Endothelial cell (in vitro differentiated cells): ENCODE measurements at places on chromosomes 4 and X. TPM values are rescaled to one million over a fixed set of nuclear protein-coding genes. Genes with fewer than 3 reads are reported as not detected.

GLRA2 gene
- total RNA-seq: not detected

CLDN22 gene
- total RNA-seq: not detected

TXK gene
- total RNA-seq: 0.36 TPM

HAUS3 gene
- 16.2 TPM for total RNA-seq

DUSP9 gene
- total RNA-seq: not detected

PPARGC1A gene
- total RNA-seq: 11.4 TPM

SORBS2 gene
- total RNA-seq: 20.0 TPM

CFAP99 gene
- total RNA-seq: not detected

PLS3 gene
- total RNA-seq: 122 TPM

DNA sequence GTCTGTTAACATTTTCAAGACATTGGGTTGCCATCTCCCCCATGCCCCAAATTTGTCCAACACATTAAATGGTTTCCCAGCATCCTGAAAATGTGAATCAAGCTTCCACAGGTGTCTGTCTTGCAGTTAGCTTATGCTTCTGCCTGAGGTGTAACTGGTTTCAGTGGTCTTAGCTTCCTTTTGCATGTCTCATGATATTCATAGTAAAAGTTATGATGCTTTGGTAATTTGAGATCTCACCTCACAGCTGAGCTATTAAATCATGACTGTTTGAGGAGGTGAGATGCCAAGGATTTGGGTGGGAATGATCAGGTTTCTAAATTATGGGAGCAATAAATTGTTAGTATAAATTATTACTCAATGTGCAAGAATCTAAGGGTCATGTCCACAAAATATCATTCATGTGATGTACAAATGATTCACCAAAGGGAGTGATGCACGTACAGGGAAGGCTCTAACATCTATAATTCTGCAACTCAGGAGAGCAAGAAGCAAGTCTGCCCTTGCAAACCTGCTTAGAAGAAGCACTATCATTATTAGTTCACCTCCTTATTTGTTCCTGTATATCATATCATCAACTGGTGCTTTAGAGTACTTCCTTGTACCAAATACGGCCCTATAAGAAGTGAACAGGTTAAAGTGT lies 17.1 kb upstream of the RAI2 start:
- H3K4me1 ChIP-seq: no peaks in the 10 kb centered on the region
- H3K27ac ChIP-seq: no peak overlapping the region
- H3K36me3 ChIP-seq: no peaks in the 10 kb centered on the region
- no peak for DNase-seq
- no peak overlapping the region for H3K4me3 ChIP-seq

- H3K4me1 ChIP-seq: peaks cover 13% of the 10 kb centered on the region
- H3K27ac ChIP-seq: no peak overlapping the region
- peaks cover 1% of the 10 kb centered on the region for H3K27me3 ChIP-seq
- H3K36me3 ChIP-seq: no peaks in the 10 kb centered on the region
- no peak for DNase-seq
Measured at GRCh38 chrX:9340598-9341290, 124.1 kb upstream of the TBL1X start.

DNA sequence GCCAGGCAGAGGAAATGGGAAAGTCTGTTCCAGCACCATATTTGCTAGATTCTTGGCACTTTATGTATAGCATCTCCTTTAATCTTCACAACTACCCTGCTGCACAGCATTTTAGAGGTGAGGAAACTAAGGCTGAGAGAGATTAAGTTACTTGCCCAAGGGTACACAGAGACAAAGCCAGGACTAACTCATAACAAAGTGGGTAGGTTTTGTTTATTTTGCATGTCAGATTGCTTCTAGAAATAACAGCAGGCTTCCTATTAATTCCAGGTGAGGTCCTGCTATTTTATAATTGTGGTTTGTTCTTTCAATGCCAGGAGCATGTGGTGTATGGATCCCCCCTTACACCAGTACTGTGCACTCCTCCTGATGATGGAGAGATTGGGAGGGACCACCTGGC lies 15.0 kb downstream of the TCEANC start:
- no peaks in the 10 kb centered on the region for H3K36me3 ChIP-seq
- no peak overlapping the region for H3K27ac ChIP-seq
- peaks cover 1% of the 10 kb centered on the region for H3K27me3 ChIP-seq
- no peak for DNase-seq
- no peaks in the 10 kb centered on the region for H3K4me1 ChIP-seq

DNA sequence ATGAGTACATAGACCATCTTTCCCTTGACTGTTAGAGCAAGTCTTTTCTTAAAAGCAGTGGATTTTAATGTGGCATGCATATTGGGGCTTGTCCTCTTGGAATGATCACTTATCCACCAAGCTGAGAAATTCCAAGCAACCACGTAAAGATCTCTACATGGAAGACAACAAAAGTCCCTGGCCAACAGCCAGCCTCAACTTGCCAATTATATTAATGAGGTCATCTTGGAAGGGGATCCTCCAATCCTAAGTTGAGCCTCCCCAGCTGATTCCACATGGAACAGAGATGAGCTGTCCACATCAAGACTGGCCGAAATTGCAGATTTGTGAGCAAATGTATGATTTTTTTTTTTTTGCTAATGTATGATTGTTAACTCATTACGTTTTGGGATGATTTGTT lies 20.6 kb upstream of the FTHL17 start:
- H3K4me1 ChIP-seq: no peaks in the 10 kb centered on the region
- no peak overlapping the region for H3K27ac ChIP-seq
- H3K4me3 ChIP-seq: no peak overlapping the region
- no peaks in the 10 kb centered on the region for H3K27me3 ChIP-seq
- no peak for DNase-seq
- no peaks in the 10 kb centered on the region for H3K36me3 ChIP-seq

- H3K4me1 ChIP-seq: no peaks in the 10 kb centered on the region
- peaks cover 3% of the 10 kb centered on the region for H3K27me3 ChIP-seq
- peak; percentile 22 for DNase-seq
Measured at GRCh38 chr4:121277194-121278105, 103.4 kb downstream of the QRFPR start.

DNA sequence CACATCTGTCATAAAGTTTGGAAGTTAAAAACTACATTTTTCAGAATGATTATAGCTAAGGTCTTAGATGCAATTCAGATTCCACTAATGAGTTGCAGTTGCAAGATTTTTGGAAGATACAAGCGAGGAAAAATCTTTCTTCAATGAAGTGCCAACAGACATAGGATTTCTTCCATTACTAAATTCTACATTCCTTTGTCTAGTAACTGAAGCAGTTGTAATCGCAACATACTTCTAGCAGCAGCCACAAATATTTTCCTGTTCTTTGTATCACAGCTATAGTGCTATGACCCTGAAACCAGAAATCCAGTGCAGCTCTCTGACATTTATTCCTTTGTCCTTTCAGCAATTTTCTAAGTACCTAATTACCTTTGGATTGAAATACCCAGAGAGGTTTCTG lies 225.2 kb upstream of the SLIT2 start:
- peaks cover 3% of the 10 kb centered on the region for H3K36me3 ChIP-seq
- no peaks in the 10 kb centered on the region for H3K4me1 ChIP-seq

DNA sequence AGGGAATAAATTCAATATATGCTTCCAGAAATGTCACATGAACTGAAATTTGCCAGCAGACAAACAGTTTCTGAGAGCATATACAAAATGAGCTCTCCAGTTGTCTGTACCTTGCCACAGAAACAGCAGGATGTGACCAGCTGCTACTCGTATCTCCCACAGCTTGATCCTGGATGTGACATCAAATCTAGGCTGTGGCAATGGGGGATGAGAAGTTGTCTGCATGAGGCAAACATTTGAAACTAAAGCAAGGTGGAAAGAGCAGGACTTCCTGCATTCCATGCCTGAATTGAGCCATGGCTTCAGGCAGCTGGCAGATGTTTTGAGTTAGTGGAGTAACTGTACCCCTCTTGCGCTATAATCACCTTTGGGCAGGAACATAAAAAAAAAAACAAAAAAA lies 1724.0 kb downstream of the RPA4 start:
- DNase-seq: no peak
- H3K27me3 ChIP-seq: no peaks in the 10 kb centered on the region
- peaks cover 14% of the 10 kb centered on the region for H3K4me1 ChIP-seq
- H3K27ac ChIP-seq: peak overlapping the region; percentile 36
- no peak overlapping the region for H3K4me3 ChIP-seq

GRCh38 chr4:75817901-75818300 lies 84.4 kb downstream of the PPEF2 start:
- peaks cover 1% of the 10 kb centered on the region for H3K27me3 ChIP-seq
- peaks cover 6% of the 10 kb centered on the region for H3K4me1 ChIP-seq
- no peak overlapping the region for H3K4me3 ChIP-seq
- H3K27ac ChIP-seq: no peak overlapping the region

GRCh38 chr4:139403462-139403861 lies 50.5 kb upstream of the RAB33B start:
- no peak for DNase-seq
- H3K4me3 ChIP-seq: no peak overlapping the region
- peaks cover 3% of the 10 kb centered on the region for H3K27me3 ChIP-seq
- H3K4me1 ChIP-seq: peaks cover 8% of the 10 kb centered on the region
- H3K27ac ChIP-seq: no peak overlapping the region

DNA sequence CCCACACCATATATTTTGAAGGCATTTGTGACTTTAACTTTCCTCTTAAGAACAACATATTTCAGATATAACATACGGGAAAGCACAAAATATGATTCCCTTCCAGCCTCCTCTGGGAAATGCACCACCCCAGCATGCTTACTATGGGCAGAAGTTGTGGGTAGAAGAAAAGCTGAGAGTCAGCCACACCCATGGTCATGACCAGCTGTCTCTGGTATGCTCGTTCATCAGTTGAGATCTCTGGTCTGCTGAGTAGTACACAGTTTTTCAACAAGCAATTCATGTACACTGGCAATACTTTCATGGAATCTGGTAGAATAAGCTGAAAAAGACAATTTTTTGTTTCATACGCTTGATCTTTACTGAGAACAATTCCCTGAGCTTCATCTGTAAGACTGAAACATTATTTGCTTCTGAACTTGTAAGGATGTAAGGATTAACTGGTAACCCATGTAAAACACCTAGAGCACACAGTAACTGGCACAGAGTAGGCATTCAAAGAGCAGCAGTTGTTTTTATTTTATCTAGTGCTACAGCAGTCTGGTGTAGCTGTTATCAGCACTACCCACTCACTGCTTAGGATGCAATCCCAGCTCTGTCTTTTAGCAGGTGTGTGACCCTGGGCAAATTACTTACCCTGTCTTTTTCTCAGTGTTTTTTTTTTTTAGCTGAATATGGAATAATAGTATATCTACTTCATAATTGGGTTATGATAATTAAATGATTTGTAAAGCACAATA lies 47.6 kb downstream of the METTL14 start:
- H3K27ac ChIP-seq: peak overlapping the region; percentile 36
- H3K36me3 ChIP-seq: peaks cover 15% of the 10 kb centered on the region
- H3K4me1 ChIP-seq: peaks cover 33% of the 10 kb centered on the region
- no peaks in the 10 kb centered on the region for H3K27me3 ChIP-seq

- no peak for DNase-seq
- H3K4me3 ChIP-seq: no peak overlapping the region
- H3K4me1 ChIP-seq: no peaks in the 10 kb centered on the region
Measured at GRCh38 chrX:81286608-81287007, 84.7 kb downstream of the SH3BGRL start.

GRCh38 chr4:74260036-74260435 lies 48.2 kb upstream of the EPGN start:
- no peak overlapping the region for H3K4me3 ChIP-seq
- no peaks in the 10 kb centered on the region for H3K27me3 ChIP-seq
- no peak for DNase-seq
- H3K36me3 ChIP-seq: no peaks in the 10 kb centered on the region
- no peaks in the 10 kb centered on the region for H3K4me1 ChIP-seq

- H3K27me3 ChIP-seq: peaks cover under 1% of the 10 kb centered on the region
- no peak for DNase-seq
- H3K27ac ChIP-seq: no peak overlapping the region
- H3K36me3 ChIP-seq: peaks cover 3% of the 10 kb centered on the region
Measured at GRCh38 chr4:173478201-173478912, 51.7 kb downstream of the HAND2 start.

GRCh38 chr4:29756966-29757365 lies 963.2 kb upstream of the PCDH7 start:
- no peak for DNase-seq
- H3K27me3 ChIP-seq: no peaks in the 10 kb centered on the region

DNA sequence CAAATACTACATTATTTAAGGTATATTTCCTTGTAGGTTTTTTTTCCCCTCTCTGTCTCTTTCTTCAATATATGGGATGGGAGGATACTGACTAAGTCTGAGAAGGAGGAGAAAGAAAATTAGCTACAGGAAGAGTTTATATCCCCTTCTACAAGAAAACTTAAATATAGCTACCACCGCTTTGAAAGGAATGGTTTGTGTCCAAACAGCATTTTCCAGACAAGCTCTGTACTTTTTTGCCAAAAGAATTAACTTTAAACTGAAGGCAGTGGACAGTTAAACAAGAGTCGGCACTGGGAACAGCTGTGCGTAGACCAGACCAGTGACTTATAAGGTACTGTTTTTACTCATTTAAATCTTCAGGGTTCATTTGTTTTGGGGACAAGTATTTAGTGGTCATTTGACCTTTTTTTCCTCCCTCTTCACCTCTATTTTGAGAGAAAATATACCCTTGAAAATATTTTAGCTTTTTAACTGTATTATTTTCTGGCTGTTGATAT lies 303.7 kb downstream of the ARHGAP24 start:
- no peaks in the 10 kb centered on the region for H3K27me3 ChIP-seq
- peaks cover 32% of the 10 kb centered on the region for H3K4me1 ChIP-seq
- peak overlapping the region; percentile 89 for H3K27ac ChIP-seq
- DNase-seq: no peak
- peak overlapping the region; percentile 72 for H3K4me3 ChIP-seq

- no peak overlapping the region for H3K4me3 ChIP-seq
- DNase-seq: no peak
- no peak overlapping the region for H3K27ac ChIP-seq
Measured at GRCh38 chr4:117154251-117154650, 68.9 kb upstream of the TRAM1L1 start.

GRCh38 chr4:125011646-125012045 lies 299.1 kb upstream of the ANKRD50 start:
- no peaks in the 10 kb centered on the region for H3K4me1 ChIP-seq
- H3K27me3 ChIP-seq: no peaks in the 10 kb centered on the region
- H3K4me3 ChIP-seq: no peak overlapping the region
- DNase-seq: no peak
- peaks cover 2% of the 10 kb centered on the region for H3K36me3 ChIP-seq
- H3K27ac ChIP-seq: no peak overlapping the region

- no peaks in the 10 kb centered on the region for H3K4me1 ChIP-seq
- no peak overlapping the region for H3K27ac ChIP-seq
- no peaks in the 10 kb centered on the region for H3K27me3 ChIP-seq
- DNase-seq: no peak
Measured at GRCh38 chr4:182065255-182065654, 177.9 kb upstream of the TENM3 start.

- no peak for DNase-seq
- peaks cover 11% of the 10 kb centered on the region for H3K4me1 ChIP-seq
- no peak overlapping the region for H3K4me3 ChIP-seq
- no peaks in the 10 kb centered on the region for H3K36me3 ChIP-seq
- H3K27ac ChIP-seq: no peak overlapping the region
Measured at GRCh38 chr4:138330531-138330930, 88.4 kb upstream of the SLC7A11 start.

GRCh38 chrX:140432346-140433175 lies 72.3 kb downstream of the SOX3 start:
- no peaks in the 10 kb centered on the region for H3K36me3 ChIP-seq
- H3K4me3 ChIP-seq: no peak overlapping the region
- H3K27me3 ChIP-seq: peaks cover 1% of the 10 kb centered on the region
- DNase-seq: no peak
- H3K27ac ChIP-seq: no peak overlapping the region
